Left ventricle myocardium superior (tissue), 1 donor: ENCODE measurements at places on chromosomes 11 and 22. TPM values are rescaled to one million over a fixed set of nuclear protein-coding genes. Genes with fewer than 3 reads are reported as not detected.

- DNase-seq = no peak
Measured at GRCh38 chr11:57263351-57263750, 26.3 kb upstream of the APLNR start.

The MB gene
- 17,299 TPM for total RNA-seq

GRCh38 chr11:68503251-68503687, 42.7 kb downstream of the PPP6R3 start:
- DNase-seq = no peak

- DNase-seq = no peak
Measured at GRCh38 chr11:125257190-125257579, 92.6 kb downstream of the PKNOX2 start.

The SERPIND1 gene
- total RNA-seq = not detected

GRCh38 chr11:46235777-46236688, 41.4 kb upstream of the CREB3L1 start:
- DNase-seq = no peak

The REXO2 gene
- 161 TPM for total RNA-seq

The MUC5AC gene
- total RNA-seq = not detected

GRCh38 chr22:48750282-48750681, 1077.4 kb downstream of the BRD1 start:
- DNase-seq = no peak

DNA sequence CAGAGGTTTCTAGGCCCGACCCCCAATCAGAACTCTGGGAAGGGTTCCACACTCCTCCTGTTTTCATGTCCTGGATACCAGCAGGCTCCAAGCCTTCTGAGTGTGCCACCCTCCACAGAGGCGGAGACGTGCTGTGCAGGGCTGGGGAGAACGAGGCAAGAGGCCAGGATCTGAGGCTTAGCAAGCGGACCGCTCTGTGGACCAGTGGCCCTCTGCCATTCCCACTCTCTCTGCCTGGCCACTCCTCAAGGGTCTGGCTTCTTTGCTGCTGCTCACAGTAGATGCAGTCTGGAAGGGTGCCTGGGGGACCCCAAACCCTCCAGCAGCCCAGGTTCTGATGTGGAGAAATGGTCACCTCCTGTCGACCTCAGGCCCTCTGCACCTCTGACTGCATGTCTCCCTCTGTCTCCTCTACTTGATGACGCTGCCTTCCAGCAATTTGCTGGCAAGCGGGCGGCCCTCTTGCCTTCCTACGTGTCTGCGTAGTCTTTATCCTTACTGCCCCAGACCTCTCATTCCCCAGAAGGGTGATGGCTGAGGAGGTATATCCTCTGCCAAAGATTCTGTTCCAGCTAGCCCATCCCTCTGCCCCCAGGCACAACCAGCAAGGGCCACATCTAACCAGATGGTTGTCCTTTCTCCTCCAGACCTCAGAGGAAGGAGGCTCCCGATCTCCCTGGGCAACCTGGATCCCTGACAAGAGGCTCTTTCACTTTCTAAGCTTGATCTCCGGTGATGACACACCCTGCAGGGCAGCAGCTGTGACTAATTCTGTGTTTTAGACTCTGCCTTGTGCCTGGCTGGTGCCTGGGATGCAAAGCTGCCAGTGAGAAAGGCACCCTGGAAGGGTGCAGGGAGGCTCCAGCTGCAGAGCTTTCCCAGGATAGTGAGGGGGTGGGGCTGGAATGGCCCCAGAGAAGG, 87.3 kb downstream of the NAT10 start:
- DNase-seq = peak; percentile 70

DNA sequence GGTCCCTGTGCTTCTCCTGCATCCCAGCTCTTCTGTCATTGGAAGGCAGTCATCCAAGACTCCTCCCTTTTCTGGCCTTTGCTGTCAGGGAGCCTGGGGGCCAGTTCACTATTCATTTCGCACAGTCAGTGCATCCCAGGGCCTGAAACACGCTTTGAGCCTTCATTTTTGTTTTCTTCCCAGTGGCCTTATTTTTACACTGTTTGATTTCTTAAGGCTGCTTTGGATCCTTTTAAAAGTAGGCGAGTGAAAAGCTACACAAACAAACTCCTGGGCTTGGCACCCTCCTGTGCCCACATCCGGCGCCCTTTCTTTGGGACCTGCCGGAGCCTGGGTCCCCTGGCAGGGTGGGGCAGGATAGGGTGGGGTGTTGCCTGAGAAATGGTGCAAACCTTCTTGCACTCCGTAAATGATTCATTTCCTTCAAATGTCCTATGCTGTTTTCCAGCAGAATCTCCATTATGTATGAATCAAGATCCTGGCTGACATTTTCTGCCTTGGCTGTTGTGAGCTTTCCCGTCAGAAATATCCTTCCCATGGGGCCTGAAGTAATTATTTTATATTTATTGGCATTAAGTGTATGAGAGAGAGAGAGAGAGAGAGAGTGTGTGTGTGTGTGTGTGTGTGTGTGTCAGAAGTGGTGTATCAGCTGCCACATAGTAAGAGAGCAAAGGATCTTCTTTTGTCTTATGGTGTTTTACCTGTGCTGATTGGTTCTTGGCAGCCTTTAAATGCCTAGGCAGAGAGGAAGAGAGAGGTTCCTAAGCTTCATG, 45.6 kb downstream of the BCR start:
- peak; percentile 60 for DNase-seq

DNA sequence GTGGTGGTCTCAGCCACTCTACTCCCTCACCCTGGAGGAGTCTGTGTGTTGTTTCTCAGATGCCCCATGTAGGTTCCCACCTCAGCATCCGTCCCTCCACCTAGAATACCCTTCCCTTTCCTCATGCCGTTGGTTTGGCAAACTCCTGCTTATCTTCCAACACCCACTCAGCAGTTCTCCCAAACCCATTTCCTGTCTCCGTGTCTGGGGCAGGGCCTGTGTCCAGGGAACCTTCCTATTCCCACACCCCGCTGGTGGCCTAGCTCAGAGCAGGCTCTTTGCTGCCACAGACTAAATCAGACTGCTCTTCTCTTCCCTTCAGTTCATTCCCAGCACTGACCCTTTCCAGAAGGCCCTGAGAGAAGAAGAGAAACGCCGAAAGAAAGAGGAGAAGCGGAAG, 7.5 kb upstream of the SREBF2 start:
- no peak for DNase-seq

- no peak for DNase-seq
Measured at GRCh38 chr22:49586873-49587272, 240.8 kb downstream of the BRD1 start.

The FOLH1 gene
- total RNA-seq = not detected

- DNase-seq = peak; percentile 83
Measured at GRCh38 chr22:46619830-46620501, at the start of gene GRAMD4. GRAMD4 (plus strand) TSS chr22:46620386; CDS start chr22:46626800, 6,414 bp downstream.

DNA sequence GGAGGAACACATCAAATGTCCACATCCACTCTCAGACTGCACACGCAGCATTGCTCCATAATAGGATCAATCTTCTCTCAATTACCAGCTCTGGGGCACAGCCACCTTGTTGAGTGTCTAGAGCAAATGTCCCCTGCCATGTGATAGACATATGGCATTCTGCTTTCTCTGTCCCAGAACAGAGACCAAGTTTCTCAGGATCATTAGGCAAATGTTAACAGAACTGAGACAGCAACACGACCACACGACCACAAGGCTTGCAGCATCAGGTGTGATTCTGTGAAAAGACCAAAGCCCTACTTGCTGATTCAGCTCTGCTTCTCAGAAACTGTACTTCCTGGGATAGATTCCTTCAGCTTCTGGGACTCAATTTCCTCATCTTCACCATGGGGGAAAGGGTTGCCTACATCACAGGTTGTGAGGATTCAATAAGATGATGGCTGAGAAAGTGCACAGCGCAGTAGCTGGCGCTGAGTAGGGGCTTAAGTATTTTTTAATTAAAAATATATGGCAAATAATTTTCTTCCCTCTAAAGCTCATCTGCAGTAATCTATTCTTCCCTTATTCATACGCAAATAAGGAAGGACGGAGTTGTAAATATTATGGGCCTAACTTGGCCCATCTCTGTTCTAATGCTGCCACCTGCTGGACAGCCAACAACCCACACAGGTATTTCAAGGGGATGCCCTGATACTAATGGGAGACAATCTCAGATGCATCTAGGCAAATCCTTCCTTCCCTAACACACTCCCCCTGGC, 54.3 kb upstream of the USP47 start:
- DNase-seq = peak; percentile 73

The APOL4 gene
- total RNA-seq = 3.8 TPM

DNA sequence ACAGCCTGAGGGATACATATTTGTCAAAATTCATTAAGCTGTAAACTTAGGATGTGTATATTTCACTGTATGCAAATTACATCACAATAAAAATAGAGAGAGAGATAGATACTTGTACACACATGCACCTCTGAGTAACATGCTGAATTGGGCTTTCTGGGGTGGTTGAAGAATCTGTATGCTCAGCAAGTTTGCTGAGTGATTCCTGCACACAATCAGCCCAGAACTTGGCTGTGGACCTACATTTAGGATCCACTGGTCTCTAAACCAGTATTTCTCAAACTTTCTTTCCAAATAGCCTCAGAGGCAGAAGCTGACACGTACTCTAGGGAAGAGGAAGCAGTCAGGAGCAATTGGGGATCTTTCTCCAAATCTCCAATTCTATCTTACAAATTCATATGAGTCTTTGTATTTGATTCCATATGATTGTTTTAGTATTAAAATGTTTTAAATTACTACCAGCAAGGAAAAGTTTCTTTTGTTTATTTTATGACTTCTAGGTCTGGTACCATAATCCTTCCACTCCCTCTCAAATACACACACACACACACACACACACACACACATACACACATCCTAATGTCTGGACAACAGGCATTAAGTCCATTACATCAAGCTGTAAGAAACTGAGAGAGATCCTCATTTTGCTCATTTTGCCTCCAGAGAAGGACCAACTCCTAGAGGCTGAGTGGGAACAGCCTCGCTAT, 20.0 kb downstream of the SYT13 start:
- no peak for DNase-seq

DNA sequence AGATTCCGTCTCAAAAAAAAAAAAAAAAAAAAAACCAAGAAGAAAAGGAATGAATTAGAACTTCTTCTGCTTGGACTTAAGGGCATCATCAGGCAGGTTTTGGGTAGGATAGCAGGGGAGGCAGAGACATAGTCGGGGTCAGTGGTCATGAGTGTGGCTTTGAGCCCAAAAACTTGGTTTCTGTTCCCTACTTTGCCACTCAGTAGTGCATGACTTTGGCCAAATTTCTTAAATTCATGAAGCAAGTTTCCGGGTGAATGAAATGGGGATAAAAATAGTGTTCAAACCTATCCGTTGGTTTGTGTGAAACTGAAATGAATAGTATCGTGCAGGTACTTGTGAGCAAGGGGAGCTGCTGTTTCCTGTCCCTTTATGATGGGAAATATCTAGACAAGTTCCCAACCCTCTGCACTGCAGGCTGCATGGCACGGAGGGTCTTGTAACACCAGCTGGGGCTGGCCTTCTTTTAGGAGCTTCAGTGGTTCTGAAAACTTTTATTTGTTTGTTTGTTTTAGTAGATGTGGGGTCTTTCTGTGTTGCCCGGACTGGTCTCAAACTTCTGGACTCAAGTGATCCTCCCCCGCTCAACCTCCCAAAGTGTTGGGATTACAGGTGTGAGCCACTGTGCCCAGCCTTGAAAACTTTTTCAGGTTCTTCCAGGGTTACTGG, 18.4 kb downstream of the NEAT1 start:
- DNase-seq = no peak

The SMC1B gene
- not detected for total RNA-seq

GRCh38 chr11:58652726-58653280, 30.3 kb downstream of the CNTF start:
- DNase-seq = no peak

DNA sequence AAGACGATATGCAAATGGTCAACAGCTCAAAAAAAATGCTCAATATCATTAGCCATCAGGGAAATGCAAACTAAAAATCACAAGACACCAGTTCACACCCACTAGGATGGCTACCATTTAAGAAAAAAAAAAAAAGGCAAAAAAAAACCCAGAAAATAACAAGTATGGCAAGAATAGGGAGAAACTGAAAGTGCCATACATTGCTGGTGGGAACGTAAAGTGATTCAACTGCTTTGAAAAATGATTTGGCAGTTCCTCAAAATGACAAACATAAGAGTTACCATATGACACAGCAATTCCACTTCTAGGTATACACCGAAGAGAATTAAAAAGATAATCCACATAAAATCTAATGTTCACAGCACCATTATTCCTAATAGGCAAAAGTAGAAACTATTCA, 47.5 kb downstream of the PICALM start:
- no peak for DNase-seq
